ENCODE measurements at places on chromosomes 7 and 10.

GRCh38 chr7:43631559-43631958 lies 48.7 kb downstream of the STK17A start:
- DNase-seq: no peak

DNA sequence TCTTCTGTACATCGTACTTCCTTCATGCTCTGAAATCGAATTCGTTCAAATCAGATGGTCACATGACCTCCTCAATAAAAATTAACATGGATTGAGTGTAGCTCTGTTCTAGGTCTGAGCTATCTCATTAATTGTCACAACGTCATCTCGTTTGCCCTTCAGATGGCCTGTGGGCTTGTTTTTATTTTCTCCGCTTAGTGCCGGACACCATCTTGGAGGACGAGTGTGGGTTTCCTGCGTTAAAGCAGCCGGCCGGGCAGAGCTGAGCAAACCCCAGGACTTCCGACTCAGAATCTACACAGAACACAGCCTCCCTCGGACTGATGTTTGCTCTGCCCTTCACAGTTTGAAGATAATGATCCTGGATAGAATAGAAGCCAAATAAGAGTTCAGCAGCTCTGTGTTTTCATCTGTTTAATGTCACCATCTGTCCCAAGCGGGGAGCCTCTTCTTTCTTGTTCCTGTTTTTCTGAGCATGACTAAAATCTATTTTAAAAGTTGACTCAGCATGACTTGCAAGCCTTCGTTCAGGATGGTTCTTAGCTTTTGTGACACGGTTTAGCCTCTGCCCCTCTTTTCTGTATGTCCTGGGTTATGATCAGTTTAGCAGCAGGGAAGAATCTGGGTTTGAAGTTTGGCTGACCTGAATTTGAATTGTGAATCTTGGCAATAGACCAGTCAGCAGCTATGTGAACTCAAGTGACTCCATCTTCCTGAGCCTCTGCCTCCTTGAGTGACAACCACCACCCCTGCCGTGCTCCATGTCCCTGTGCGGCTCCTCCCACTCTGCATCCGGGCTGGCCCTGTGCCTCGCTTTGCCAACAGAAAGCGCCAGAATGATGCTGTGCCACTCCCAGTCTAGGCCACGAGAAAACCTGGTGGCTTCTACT lies 30.6 kb upstream of the GALNTL5 start:
- DNase-seq: no peak

- DNase-seq: no peak
Observed at GRCh38 chr10:44984671-44985101, 6.1 kb upstream of the DEPP1 start.

DNA sequence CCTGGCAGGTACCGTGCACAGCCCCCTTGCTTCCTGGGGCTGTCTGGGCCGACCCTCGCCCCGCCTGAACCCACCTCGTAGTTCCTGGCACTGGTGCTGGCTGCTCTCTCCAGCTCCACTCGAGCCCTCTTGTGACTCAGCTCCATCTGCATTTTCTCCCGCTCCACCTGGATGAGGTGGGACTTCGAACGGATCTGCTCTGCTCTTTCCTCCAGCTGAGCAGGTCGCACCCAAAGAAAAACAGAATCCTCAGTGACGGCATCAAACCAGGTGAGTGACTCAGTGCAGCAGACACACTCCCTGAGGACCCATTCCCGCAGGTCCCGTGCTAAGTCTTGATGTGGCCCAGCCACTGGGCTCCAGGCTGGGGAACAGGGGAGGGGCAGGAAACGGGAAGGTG lies 7.4 kb downstream of the MAD1L1 start:
- no peak for DNase-seq

DNA sequence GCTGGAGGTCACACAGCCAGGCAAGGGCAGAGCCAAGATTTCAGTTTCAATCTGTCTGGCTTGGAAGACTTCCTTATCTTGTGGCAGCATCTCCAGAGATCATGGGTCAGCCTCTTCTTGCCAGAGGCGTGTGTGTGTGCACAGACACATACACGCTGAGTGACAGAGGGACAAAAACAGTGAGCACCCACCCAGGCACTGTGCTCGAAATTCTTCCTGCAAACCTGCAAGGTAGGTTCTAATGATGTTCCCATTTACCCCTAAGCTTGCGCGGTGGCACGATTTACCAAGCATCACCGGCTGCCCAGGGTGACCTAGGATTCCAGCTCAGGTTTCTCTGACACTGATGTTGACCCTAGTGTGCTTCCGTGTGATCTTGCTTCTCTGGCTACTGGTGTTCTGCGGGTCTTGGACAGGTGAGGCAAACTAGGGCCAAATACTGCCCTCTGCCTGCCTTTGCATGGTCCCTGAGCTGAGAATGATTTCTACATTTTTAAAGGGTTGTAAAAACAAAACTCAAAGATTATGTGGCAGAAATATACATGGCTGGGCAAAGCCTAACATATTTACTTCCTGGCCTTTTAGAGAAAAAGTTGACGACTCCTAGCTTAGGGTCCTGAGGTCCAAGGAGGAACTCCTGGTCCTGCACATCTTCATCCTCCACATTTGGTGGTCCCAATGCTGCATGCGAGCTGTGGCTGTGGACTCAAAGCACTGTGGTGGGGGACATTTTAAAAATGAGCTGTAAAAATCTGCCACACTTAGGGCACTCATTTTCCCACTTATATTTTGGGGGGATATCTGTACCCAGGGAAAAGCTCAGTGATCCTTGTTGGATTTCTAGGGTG lies 268.5 kb downstream of the RPS24 start:
- no peak for DNase-seq

- no peak for DNase-seq
Observed at GRCh38 chr10:103783681-103784080, 71.7 kb downstream of the SH3PXD2A start.

GRCh38 chr7:132603220-132603833 lies 27.1 kb upstream of the PLXNA4 start:
- DNase-seq: no peak

DNA sequence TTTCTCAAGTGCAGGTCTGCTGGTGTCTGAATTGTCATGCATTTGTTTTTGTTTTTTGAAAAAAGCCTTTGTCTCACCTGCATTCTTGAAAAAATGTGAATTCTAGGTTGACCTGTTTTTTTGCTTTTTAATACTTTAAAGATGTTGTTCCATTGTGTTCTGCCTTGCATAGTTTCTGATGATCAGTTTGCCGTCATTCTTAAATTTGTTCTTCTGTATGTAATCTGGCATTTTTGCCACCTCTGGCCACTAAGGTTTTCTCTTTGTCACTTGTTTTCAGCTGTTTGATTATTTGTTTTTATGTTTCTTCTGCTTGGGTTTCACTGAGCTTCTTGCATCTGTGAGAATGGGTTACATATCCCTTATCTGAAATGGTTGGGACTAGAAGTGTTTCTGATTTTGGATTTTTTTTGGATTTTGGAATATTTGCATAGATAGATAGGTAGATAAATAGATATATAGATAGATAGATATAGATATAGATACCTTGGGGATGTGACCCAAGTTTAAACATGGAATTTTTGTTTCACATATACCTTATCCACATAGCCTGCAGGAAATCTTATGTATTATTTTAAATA lies 16.5 kb downstream of the MGMT start:
- DNase-seq: no peak

DNA sequence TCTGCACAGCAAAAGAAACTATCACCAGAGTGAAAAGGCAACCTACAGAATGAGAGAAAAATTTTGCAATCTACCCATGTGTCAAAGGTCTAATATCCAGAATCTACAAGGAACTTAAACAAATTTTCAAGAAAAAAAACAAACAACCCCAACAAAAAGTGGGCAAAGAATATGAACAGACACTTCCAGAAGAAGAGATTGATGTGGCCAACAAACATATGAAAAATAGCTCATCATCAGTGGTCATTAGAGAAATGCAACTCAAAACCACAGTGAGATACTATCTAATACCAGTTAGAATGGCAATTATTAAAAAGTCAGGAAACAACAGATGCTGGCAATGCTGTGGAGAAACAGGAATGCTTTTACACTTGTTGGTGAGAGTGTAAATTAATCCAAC lies 7.1 kb upstream of the MKLN1 start:
- DNase-seq: no peak

DNA sequence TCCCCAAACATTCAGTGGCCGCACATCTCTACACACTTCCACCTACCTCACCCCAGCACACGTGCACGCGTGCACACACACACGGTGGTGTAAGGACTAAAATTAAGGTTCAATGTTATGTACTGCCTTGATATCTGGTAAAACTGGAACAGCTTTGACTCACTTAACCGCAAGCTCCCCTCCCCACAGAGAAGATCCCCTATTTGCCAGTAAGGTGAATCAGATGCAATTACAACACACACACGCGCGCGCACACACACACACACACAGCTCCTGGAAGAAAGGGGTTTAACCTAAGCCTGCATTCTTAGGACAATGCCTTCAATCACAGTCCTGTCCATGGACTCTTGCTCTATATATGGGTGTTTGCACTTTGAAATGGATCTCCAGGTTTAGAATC lies 25.5 kb upstream of the VPS41 start:
- no peak for DNase-seq

- no peak for DNase-seq
Observed at GRCh38 chr7:46391231-46392201, 470.4 kb upstream of the IGFBP3 start.

- no peak for DNase-seq
Observed at GRCh38 chr7:803243-803635, 29.0 kb upstream of the SUN1 start.

DNA sequence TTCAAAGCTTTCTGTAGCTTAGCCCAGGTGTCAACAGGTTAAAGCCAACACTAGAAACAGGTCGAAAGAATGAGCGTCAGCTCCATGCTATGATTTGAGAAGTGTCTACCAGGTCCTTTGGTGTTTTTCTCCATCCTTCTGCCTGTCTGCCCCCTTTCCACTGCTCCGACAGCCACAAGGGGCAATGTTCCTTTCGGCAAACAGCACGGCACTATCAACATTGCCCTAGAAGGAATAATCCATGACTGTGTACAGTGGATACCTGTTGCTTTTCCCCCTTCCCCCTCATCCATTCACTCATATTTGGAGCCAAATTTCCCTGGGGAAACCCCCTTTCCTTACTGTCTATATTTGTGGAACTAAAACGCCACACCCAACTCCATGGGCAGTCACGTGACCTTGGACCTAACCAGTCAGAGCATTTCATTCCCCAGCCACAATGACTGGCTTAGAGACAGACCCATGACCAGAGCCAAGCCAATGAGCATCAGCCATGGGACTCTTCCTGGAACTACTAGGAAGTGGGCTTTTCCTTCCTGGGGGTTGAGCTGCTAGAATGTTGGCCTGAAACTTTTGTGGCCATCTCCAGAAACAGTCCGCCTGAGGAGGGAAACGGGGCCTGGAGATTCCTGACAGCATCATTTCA lies 51.5 kb downstream of the AFAP1L2 start:
- DNase-seq: no peak

DNA sequence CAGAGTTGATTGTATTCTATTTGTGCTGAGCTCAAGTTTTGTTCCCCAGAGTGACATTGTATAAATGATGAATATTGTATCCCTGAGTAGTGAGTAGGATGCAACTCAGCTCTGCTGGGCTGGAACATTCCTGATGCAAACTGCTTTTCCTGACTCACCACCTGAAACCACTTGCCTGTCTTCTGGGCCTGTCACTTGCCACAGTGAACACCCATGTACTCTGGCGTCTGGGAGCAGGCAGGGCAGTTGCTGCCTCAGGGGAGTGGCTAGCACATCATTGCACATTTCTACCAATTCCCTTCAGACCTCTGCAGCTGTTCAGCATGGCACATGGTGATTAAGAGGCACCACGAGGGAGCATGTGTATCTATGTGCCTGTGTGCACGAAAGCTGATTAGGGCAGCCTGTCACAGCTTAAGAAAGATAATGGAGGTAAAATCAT lies 157.3 kb downstream of the SND1 start:
- DNase-seq: no peak

- DNase-seq: no peak
Observed at GRCh38 chr7:102248081-102248455, 38.6 kb upstream of the SH2B2 start.

- DNase-seq: no peak
Observed at GRCh38 chr10:105026566-105026965, 385.5 kb downstream of the SORCS3 start.

DNA sequence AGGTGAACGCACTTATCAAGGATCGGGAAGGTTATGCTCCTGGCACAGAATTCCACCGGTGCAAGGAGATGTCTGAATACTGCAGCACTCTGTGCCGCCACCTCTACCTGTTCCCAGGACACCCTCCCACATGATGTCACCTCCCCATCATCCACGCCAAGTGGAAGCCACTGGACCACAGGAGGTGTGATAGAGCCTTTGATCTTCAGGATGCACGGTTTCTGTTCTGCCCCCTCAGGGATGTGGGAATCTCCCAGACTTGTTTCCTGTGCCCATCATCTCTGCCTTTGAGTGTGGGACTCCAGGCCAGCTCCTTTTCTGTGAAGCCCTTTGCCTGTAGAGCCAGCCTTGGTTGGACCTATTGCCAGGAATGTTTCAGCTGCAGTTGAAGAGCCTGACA lies 11.0 kb upstream of the CLCN1 start:
- DNase-seq: no peak

- DNase-seq: no peak
Observed at GRCh38 chr10:21712975-21713374, 178.9 kb downstream of the MLLT10 start.

DNA sequence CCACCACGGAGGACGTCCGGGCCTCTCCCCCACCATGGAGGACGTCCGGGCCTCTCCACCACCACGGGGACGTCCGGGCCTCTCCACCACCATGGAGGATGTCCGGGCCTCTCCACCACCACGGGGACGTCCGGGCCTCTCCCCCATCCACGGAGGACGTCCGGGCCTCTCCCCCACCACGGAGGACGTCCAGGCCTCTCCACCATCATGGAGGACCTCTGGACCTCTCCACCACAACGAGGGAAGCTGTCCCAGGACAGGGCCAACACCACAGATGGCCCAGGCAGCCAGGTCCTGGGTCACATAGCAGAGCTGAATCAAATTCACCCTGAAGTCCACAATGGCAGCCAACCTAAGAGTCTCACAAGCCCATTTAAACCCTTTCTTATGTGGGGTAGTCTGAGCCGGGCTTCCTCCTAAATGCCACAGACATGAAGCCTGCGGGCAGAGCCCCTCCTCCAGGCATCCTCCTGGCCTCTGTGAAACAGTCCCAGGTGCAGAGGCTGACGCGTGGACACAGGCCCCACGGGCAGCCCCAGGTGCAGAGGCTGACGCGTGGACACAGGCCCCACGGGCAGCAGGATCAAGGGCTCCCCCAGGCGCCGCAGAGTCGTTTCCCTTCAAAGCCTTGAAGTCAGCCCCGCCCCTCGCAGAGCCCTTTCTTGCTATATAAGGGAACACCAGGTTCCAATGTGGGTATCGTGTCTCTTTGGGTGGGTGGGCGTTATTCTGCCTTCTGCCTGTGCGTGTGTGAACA lies 47.0 kb downstream of the FOXL3 start:
- DNase-seq: no peak

GRCh38 chr7:71712653-71713180 lies 580.8 kb downstream of the GALNT17 start:
- no peak for DNase-seq

GRCh38 chr7:158164101-158165095 lies 423.2 kb downstream of the PTPRN2 start:
- DNase-seq: no peak

GRCh38 chr10:125415006-125415633 lies 254.8 kb upstream of the CTBP2 start:
- DNase-seq: no peak

GRCh38 chr10:24009115-24009514 lies 199.8 kb upstream of the KIAA1217 start:
- DNase-seq: no peak

GRCh38 chr7:106065575-106066500 lies 46.3 kb downstream of the SYPL1 start:
- DNase-seq: no peak

GRCh38 chr10:4280461-4281189 lies 495.6 kb upstream of the KLF6 start:
- DNase-seq: no peak

Measured in GM12864 (cell line).